ENCODE measurements at places on chromosomes 11 and 22.

- DNase-seq: no peak
These were observed 952.5 kb downstream of the OPCML start for GRCh38 chr11:132579634-132580327.

DNA sequence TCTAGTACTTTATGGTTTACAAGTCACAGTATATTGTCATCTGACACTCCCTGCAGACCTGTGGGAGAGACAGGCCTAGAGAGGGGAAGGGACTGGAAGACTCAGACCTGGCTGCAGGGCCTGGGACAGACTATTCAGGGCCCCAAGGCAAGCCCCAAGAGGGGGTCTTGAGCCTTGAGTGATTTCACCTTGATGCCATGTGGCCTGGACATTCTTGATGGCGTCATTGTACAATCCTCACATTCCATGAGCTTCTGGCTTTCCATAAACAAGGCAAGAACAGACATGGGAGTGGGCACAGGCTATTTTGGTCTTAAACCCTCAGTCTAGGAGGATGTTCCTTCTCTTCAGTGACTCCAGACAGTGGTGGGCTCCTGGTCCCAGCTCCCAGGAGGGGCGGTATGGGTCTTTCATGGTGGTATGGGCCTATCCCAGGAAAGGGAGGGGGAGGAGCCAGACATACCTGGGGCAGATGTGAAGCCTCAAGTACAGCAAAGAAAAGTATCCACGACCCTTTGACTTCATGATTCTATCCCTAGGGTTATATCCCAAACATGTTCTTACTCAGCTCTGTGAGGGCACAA is 1.8 kb upstream of the TBC1D10A start:
- DNase-seq: no peak

DNA sequence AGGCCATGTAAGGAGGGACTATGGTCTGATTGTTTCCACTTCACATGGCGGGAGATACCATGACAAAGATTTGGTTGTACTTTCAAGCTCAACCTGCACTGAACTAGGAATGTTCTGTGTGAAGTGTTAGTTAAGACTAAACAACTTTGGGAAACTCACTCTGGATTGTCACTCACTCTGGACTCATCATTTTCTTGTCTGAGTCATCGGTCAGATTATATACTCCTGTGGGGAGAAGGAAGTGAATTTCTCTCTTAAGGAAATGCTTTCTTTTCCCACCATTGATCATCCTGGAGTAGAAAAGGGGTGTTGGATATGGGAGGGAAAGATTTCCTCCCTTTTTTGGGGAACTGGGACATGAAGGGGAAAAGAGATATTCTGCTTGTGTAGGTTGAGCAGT is 26.9 kb upstream of the CAT start:
- no peak for DNase-seq

DNA sequence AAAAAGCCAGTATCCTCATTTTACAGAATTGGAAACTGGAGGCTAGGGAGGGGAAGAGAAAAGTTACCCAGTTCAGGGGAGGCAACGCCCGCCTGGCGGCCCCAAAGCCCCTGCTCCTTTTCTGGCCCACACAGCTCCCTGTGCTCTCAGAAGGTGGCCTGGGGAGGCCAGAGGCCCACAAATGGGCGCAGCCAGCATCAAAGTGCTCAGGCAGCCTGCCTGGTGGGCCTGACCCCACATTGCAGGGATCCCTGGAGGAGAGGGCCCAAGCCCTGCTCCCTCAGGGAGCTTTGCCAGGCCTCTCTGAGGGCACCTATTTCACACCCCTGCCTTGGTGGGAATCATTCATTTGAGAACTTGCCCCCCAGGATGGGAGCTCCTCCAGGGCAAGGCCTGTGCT is 42.5 kb downstream of the ARRB1 start:
- no peak for DNase-seq

GRCh38 chr11:125320347-125321076 is 156.0 kb downstream of the PKNOX2 start:
- no peak for DNase-seq

DNA sequence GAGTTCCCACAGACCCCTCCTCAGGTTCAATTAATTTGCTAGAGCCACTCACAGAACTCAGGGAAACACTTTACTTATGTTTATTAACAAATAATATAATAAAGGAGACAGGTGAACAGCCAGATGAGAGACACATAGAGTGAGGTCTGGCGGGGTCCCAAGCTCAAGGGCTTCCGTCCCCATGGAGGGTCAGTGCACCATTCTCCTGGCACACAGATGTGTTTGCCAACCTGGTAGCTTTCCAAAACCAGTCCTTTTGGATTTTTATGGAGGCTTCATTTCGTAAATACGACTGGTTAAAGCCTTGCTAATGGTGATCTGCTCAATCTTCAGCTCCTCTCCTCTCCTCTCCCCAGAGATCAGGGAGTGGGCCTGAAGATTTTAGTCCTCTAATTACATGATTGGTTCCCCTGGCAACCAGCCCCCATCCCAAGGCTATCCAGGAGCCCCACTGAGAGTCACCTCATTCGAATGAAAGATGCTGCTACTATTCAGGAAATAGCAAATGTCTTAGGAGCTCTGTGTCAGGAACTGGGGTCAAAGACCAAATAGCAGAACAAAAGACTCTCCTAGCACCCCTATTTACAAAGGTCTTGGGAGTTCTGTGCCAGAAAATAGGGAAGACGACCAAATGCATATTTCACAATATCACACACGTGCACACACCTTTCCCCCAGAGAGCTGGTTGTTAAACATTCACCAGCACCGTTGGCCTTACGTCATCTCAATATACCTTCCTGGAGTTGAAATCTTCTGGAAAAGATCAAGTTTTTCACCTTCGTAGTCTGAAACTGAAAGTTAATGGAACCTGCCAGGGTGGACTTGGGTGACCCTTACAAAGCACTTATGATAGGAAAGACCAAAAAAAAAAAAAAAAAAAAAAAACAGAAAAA is 23.8 kb upstream of the CAPRIN1 start:
- no peak for DNase-seq

- no peak for DNase-seq
These were observed 128.0 kb downstream of the DSCAML1 start for GRCh38 chr11:117669062-117669461.

- no peak for DNase-seq
These were observed 37.9 kb upstream of the PLET1 start for GRCh38 chr11:112298535-112298934.

DNA sequence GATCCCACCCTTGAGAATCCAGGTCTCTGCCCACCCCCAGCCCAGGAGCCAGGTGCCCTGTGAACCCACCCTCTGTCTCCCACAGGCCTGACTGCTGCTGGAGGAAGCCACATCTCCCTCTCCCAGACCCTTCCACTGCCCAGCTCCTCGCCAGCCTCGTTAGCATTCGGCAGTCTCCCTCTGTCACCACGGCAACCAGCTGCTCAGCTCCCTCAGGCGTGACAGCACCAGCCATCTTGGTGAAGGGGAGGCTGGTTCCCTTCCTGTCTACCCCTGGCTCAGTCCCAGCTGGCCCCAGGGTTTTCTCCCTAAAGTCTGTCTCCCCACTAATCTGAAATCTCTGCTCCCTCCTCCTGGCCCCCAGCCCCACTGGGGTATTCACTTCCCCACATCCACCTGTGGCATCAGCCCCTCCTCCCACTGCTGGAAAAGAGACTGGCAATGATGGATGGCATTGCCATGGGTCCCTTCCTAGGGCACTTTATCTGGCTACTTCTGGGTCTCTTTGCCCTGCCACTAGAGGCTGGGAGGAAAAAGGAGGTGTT is 28.1 kb downstream of the NRXN2 start:
- DNase-seq: no peak

- DNase-seq: no peak
These were observed 106.3 kb upstream of the THY1 start for GRCh38 chr11:119529063-119529845.

GRCh38 chr11:16191212-16191867 is 165.0 kb downstream of the SOX6 start:
- DNase-seq: no peak

- no peak for DNase-seq
These were observed 56.2 kb downstream of the NFAM1 start for GRCh38 chr22:42375982-42376381.

GRCh38 chr22:28742562-28742962 is 723 bp downstream of the HSCB start:
- no peak for DNase-seq

DNA sequence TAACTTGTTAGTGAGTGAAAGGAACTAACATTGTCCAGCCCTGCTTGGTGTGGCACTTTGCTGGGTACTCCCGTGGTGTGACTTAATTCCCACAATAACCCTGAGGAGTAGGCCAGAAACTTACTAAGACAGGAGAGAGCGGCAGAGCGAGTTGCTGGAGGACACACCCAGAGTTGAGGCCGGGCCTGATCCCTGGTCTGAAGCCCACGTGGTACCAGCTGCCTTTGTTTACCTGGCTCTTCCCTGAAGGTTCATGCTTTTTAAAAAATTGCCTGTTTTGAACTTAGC is 594 bp downstream of the MPST start:
- no peak for DNase-seq

DNA sequence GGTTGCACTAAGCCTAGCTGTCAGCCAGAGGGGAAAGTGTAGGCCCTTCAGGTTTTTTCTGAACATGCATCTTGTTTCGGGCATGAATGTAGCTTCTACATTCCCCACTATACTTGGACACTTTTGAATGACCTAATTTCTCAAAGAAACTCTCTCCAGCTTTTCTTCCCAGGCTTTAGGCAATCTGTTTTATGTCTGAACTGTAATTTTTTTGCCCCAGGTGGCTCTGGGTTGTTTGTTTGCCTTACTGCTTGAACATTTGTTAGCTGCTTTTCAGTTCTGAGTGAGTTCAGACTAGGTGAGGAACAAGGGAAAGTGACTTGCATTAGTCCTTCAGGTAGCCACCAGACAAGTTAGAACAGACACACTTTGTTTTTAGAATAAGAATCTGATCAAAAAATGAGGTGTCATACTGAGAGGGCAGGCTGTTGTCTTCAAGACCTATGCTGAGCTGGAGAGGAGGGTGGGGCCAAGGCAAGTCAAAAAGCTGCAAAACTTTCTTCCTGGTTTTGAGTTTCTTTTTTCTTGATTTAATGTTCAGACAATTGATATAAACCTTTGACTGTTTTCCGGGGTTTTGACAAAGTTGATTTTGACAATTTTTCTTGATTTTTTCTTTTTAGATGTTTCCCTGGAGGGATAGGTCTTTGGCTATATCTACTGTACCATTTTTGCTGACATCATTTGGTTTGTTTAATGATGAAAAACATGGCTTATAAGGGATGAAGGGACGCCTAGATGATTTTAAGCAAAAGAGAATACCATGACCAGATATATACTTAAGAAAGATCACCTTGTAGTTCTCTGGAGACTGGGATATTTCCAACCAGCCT is 182.8 kb downstream of the WNT11 start:
- no peak for DNase-seq

DNA sequence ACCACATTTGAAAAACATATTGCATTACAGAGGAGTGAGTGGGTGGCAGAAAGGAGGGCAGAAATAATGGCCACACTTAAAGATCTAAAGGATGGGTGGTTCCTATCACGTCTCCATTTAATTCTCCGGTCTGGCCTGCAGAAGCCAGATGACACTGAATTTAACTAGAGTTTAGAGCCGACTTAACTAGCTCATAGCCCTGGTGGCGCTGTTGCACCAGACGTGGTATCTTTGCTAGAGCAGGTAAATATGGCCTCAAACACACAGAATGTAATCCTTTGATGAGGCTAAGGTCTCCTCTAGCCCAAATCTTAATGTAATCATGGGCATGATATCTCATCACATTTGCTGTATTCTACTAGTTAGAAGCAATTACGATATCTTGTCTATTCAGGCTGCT is 51.5 kb upstream of the GAL start:
- DNase-seq: peak; percentile 34

DNA sequence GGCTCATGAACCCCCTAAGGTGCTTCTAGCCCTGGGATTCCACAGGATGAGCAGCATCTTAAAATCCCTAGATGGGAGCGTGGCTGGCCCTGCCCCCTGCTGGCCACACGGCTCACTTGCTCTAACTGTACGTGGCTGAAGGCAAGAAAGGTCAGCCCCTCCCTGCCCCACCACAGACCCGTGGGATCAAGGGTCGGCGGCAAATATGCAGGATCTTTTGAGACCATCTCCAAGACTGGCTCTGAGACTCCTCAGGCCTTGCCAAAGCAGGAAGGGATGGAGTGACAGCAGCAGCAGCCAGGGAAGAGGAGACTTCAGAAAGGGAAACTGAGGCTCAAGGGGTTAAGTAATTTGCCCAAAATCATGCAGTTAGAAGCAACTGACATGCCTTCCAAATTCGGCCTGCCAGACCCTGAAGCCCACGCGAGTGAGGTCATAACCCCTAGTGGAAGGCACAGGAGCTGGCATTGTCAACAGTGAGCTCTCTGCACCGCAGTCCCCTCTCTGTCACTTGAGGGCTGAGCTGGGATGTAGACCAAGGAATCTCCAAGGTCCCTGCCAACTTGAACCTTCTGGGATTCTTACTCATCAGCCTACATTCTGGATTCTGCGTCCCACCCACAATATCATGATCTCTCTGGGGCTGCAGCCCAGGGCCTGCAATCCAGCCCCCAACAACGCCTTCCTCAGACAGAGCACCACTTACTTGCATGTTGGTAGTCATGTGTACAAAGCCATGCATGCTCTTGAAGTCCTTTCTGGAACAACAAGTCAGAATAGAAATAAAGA is 31.4 kb downstream of the CREB3L1 start:
- DNase-seq: no peak

- DNase-seq: no peak
These were observed 27.1 kb downstream of the TSKU start for GRCh38 chr11:76810151-76810853.

All from glomerular endothelial cell (primary cell).